ENCODE measurements at places on chromosomes 16 and 17.
A peak's percentile ranks its signal among the peaks of the same experiment; 100 is the strongest.

GRCh38 chr16:70663524-70664324, 17.4 kb downstream of the IL34 start:
- DNase-seq: no peak

DNA sequence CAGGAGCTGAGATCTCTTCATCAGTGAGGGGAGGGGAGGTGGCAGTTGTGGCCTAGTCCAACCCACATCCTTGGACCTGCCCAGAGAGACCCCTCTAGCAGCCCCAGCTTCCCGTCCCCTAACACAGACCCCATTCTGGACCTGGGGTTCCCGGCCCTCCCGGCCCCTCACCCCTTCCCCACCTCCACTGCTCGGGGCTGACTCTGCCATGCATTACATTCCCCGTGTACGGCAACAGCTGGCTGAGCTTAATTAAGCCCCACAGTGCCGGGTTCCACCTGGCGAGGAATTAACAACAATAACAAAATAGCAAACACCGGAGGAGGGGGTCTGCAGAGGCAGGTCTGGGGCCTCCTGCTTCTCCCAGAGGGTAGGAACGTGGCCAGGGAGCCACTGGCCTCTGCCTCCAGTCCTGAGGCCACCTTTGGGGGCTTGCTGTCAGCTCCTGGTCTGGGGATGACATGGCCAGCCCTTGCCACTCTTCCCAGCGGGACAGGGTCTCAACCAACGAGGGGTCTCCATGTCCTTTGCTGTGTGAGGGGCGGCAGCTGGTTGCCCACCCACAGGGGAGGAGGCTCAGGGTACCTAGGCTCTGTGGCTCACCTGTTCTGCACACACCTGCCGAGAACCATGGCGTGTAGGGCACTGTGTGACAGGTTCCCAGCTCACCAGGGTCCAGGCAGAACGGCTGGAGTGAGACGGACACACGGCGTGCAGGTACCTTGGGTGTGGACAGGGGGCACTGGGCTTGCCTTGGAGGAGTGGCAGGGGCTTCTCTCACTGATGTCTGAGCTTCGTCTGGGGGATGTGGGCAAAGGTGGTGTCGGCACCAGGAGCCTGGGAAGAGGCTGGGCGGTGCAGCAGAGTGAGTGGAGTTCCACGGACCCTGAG, 46.9 kb upstream of the CBFA2T3 start:
- DNase-seq: no peak

DNA sequence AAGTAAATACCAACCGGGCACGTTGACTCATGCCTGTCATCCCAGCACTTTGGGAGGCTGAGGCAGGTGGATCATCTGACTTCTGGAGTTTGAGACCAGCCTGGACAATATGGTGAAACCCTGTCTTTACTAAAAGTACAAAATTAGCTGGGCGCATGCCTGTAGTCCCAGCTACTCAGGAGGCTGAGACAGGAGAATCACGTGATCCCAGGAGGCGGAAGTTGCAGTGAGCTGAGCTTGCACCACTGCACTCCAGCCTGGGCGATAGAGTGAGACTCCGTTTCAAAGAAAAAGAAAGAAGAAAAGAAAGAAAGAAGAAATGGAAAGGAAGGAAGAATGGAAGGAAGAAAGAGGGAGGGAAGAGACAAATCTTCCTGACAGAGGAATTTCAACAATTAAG, 108.7 kb downstream of the AHSP start:
- DNase-seq: no peak

GRCh38 chr16:4611337-4612021, 3.2 kb downstream of the UBALD1 start:
- DNase-seq: no peak

GRCh38 chr17:34579979-34580684, 750 bp downstream of the TMEM132E start:
- peak; percentile 15 for DNase-seq

DNA sequence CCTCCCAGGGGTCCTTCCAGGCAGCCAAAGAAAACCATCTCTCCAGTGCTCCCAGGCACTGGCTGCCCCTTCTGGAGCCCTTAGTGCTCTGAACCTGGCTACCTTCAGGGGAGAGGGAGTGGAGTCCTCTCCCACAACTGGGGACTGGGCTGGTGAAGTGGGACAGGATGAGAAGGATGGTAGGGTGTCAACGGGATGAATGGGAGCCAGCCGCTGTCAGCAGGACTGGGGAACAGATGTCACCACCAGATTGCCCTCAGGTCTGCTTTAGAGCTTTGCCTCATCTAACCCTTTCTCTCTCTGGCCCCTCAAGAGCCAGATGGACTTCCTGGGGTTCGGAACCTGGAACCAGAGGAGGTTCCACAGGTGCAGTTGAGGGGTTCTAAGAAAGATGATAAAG, 488 bp upstream of the SEBOX start:
- DNase-seq: no peak

- no peak for DNase-seq
Measured at GRCh38 chr17:76697702-76698465, 12.9 kb downstream of the MXRA7 start.

GRCh38 chr17:42270596-42270995, 5.6 kb downstream of the STAT5B start:
- DNase-seq: no peak

DNA sequence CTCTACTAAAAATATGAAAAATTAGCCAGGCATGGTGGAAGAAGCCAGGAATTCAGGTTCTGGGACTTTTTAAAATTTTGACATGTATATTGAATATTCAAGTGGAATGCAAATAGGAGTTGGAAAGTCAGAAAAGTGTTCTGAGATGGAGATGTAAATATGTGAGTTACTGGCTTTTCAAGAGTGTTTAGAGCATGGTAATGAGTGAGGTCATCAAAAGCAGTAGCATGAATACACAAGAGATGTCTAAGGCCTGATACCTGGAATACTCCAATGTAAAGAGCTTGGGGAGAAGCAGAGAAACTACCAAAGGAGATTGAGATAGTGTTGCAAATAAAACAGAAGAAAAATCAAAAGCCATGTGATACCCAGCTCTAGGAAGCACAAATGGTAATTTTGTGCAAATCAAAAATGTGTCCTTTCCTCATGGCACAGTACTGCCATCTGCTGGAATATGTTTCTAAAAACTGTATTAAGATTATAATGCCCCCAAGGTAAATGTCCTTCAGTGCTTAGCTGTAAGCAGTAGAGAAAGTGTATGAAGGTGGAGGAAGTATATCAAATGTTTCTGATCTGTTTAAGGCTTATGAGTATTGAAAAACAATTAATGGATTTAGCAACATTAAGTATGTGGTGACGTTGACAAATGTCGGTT, 908.4 kb downstream of the KCNJ18 start:
- DNase-seq: peak; percentile 3

GRCh38 chr16:13397126-13397525, 495.7 kb downstream of the SHISA9 start:
- no peak for DNase-seq

DNA sequence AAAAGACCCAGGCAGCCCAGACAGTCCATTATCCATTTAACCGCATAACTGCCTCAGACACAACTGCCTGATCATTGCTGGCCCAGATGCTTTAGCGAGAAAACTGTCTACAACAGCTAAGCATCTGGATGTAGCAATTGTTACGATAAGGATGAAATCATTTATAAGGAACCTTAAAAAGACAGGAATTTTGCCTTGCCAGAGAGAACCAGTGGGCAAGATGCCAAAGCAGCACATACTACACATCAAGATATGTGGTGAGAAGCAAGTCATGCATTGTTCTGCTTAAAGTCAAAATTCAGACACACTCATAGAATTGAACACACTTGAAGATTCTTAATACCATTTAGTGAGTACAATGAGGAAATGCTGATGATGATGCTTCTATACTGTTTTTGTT, 1525.3 kb downstream of the CDH8 start:
- no peak for DNase-seq

DNA sequence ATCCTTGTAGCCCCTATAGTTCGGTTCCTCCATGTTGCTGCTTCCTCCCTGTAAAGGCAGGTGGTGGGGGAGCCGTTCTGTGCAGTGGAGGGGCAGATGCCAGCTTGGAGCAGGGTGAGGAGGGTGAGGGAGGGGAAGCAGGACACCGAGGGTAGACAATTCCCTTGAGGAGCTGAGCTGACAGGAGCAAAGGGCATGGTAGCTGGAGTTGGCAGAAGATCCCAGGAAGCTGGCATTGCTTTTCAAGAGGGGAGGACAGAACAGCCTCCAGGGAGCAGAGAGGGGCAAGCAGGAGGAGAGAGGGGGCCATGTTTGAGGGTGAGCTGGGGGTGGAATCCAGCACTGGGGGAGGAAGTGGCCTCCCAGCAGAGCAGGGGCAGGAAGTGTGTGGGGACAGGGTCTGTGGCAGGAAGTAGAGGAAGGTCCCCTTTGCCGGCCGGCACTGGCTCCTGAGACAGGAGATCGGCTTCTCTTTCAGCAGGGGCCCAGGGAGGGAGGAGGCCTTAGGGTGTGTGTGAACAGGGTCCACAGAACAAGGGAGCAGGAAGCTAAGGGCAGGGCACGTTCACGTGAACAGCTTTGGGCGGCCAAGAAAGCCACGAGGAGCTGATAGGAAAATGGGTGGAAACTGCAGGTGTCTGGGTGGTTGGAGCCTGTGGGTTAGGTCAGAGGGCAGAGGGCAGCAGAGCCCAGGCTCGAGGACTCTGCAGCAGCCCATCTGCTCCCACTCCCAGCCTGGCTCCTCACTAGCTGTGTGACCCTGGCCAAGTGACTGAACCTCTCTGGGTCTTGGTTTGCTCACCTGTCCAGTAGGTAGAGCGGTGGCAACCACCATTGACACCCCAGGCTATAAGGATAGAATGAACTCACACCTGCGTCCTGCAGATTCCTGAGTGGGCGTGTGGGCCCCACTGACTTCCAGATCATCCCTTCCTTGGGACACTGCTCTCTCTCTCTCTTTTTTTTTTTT, 17.5 kb upstream of the SPNS2 start:
- DNase-seq: no peak

DNA sequence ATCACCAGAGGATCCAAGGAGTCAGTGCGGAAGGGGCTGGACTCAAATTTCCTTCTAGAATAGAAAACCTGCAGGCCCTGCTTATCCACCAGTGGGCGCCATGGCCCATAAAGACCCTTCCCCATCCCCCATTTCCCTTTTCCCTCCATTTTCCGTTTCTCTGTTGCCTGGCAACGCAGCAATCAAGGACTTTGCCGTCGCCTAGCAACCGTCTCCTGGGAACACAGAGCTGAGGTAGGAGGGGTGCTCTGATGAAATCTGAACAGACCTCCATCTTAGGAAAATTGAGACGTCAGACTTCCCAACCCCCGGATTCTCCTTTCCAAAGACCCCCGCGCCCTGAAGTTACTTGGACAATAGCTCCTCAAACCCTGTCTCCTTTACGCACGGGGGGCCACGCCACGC, 5.7 kb downstream of the DLG4 start:
- DNase-seq: peak; percentile 99

DNA sequence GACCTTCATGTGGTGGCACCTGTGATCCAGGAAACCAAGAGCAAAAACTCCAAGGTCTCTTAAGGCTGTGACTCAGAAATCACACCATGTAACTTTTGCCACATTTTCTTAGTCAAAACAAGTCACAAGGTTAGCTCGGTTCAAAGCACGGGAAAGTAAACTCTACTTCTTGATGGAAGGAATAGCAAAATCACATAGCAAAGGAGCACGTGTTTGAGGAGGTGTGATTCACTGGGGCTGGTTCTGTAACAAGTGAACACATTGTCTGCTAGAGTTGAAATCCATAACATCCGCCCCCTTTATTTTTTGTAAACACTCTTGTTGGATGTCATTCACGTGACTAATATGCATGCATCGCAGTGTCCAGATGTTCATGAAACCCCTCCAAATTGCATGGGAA, 415.0 kb upstream of the MAF start:
- no peak for DNase-seq

- no peak for DNase-seq
Measured at GRCh38 chr16:58464916-58465731, 34.8 kb upstream of the NDRG4 start.

DNA sequence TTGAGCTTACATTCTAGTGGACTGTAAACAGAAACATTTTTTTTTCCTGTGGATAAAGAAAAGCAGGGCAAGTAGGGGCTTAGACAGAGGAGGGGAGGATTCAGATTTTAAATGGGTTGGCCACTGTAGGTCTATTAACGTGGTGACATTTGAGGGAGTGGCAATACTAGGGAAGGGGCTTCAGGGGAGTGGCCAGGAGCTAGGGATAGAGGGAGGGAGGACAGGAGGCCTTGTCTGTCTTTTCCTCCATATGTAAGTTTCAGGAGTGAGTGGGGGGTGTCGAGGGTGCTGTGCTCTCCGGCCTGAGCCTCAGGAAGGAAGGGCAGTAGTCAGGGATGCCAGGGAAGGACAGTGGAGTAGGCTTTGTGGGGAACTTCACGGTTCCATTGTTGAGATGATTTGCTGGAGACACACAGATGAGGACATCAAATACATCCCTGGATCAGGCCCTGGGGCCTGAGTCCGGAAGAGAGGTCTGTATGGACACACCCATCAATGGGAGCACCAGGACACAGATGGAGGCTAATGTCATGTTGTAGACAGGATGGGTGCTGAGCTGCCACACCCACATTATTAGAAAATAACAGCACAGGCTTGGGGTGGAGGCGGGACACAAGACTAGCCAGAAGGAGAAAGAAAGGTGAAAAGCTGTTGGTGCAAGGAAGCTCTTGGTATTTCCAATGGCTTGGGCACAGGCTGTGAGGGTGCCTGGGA, 6.5 kb upstream of the HBM start:
- DNase-seq: no peak

- DNase-seq: no peak
Measured at GRCh38 chr17:48486557-48486956, 44.3 kb downstream of the HOXB1 start.

DNA sequence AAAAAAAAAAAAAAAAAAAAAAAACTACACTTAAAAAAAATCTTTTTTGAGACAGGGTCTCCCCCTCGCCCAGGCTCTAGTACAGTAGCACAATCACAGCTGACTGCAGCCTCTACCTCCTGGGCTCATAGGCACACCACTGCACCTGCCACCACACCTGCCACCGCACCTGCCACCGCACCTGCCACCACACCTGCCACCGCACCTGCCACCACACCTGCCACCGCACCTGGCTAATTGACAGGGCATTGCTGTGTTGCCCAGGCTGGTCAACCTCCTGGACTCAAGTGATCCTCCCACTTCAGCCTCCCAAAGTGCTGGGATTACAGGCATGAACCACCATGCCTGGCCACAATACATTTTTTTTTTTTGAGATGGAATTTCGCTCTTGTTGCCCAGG, 17.6 kb upstream of the WDR45B start:
- no peak for DNase-seq

- no peak for DNase-seq
Measured at GRCh38 chr16:81738783-81739496, 40.2 kb upstream of the PLCG2 start.

Measured in NCI-H1105 (cell line).